Brain (organoid and tissue), 16 donors: ENCODE measurements at places on chromosomes 7 and 10.

- no peak for DNase-seq
These were observed 52.3 kb upstream of the PTPN12 start for GRCh38 chr7:77484785-77485184.

DNA sequence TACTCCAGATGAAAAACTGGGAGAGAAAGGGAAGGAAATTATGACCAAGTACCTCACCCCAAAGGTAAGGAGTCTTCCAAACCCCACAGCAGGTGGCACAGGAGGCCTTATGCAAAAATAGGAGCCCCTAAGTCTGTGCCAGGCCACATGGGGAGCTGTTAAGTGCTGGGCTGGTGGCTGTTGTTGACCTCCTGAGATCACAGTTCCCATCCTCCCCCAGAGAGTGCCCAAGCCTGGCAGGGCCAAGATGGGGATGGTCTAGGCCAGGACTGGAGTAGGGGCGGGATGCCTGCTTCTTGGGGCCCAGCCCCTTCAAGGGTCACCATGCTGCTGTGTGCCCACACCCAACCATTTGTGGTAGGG is 145.8 kb downstream of the RGS10 start:
- no peak for DNase-seq

- DNase-seq: peak; percentile 58
These were observed 31.8 kb upstream of the VCL start for GRCh38 chr10:73965890-73966768.

- no peak for DNase-seq
These were observed 66.3 kb downstream of the CREB5 start for GRCh38 chr7:28478656-28479055.

DNA sequence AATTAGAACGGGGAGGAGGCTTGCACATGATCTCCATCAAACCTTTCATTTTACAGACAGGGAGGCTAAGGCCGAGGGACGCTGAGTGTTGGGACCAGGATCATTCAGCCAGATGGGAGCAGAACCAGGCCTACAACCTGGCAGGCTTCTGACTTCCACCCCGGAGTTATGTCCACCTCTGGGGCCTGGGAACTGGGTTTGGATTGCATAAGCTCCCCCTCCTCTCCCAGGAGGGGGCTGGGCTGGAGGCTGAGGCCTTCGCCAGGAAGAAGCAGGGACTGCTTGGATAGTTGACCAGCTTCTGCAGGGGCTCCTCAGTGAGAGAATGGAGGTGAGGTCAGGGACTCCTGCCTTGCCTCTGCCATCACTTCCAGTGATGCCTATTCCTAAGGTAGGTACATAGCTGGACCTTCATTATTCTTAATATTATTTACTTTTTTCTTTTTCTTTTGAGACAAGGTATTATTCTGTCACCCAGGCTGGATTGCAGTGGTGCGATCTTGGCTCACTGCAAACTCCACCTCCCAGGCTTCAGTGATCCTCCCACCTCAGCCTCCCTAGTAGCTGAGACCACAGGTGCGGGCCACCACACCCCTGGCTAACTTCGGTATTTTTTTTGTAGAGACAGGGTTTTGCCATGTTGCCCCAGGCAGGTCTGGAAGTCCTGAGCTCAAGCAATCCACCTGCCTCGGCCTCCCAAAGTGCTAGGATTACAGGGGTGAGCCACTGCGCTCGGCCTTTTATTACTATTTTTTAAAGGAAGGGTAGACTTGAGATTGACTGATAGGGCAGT is 1.3 kb downstream of the SNX10 start:
- DNase-seq: no peak

- no peak for DNase-seq
These were observed 41.3 kb downstream of the ZNF467 start for GRCh38 chr7:149732111-149732561.

GRCh38 chr10:79282388-79282787 is 64.9 kb upstream of the PPIF start:
- no peak for DNase-seq

DNA sequence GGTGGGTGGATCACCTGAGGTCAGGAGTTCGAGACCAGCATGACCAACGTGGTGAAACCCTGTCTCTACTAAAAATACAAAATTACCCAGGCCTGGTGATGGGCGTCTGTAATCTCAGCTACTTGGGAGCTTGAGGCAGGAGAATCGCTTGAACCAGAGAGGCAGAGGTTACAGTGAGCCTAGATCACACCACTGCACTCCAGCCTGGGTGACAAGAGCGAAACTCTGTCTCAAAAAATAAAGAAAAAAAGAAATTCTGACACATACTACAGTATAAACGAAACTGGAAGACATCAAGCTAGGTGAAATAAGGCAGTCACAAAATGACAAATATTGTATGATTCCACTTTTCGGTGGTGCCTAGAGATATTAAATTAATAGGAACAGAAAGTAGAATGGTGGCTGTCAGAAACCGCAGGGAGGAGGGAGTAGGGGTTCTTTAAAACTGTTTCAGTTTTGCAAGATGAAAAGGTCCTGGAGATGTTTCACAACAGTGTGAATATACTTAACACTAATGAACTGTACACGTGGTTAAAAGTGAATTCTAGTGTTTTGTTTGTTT is 23.2 kb downstream of the PILRA start:
- DNase-seq: no peak

DNA sequence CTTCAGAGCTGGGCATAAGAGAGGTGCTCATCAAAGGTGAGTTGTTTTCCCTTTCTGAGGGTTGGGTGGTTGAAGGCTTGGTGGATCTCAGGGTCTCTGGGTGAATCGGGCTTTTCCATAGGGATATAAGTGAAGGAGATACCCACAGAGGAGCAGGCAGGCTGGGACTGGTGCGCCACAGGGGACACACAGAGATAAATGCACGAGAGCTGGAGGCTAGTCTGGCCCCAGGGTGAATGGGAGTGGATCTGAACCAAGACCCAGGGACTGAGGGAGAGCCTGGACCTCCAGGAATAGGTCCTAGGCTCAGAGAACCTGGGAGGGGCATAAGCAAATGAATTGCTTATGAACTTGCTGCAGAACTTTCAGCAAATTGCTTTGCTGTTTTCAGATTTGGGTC is 61.5 kb downstream of the LRRC18 start:
- no peak for DNase-seq

DNA sequence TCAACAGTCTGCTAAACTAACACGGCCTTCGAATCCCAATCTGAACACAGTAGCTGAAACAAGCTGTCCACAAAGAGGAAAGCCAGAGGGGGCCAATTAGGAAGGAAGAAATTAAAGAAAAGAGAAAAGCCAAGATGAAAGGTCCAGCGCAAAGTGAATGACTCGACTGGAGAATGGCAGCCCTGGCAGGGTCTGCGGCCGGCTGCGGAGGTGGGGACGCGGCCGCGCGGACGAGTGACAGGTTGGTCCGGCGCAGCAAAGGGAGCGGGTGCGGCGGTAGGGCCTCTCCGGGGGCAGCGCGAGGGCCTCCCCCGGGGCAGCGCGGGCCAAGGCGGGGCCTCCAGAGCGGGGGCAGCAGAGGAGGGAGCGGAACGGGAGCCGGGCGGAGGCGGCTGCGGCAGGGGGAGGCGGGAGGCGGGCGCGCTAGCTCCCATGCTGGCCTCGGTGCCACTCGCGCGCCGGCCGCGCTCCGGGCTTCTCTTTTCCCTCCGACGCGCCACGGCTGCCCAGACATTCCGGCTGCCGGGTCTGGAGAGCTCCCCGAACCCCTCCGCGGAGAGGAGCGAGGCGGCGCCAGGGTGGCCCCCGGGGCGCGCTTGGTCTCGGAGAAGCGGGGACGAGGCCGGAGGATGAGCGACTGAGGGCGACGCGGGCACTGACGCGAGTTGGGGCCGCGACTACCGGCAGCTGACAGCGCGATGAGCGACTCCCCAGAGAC is at the start of gene VWC2:
Gene VWC2 (plus strand): TSS at position 421 of the 718 bp plus-strand sequence. CDS start 1,798 bp downstream, outside the sequence.
- DNase-seq: peak; percentile 61

DNA sequence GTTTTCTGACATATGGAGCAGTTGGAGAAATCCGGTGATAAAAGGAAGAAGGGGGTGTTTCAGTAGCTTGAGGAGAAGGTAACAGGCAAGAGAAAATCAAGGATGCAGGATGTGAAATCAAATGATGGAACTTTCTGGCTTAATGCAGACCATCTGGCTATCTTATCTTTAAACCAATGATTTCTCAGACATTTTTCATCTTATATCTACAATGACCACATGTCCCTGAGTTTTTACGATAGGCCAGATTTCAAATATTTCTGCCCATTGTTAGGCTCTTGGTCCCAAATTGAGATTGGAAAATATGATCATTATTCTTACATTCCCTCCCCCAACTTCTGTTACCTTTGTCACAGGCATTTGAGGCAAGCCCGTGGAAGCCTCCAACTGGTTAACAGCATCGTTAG is 486.8 kb downstream of the SUGCT start:
- no peak for DNase-seq

GRCh38 chr7:102456327-102456726 is 8.3 kb downstream of the ALKBH4 start:
- DNase-seq: no peak

- no peak for DNase-seq
These were observed 331.7 kb downstream of the XPNPEP1 start for GRCh38 chr10:109591601-109592000.
